ENCODE measurements at places on chromosomes 12 and 14. TPM values are rescaled to one million over a fixed set of nuclear protein-coding genes. Genes with fewer than 3 reads are reported as not detected.

SLC25A21 gene
- total RNA-seq = not detected

NUAK1 gene
- 54.4 TPM for total RNA-seq

VIPAS39 gene
- 13.8 TPM for total RNA-seq

HOXC9 gene
- 0.42 TPM for total RNA-seq

PELI2 gene
- 7.3 TPM for total RNA-seq

SLC35F4 gene
- total RNA-seq = not detected

KCNC2 gene
- total RNA-seq = not detected

KRT78 gene
- not detected for total RNA-seq

BCL11B gene
- 0.67 TPM for total RNA-seq

RPGRIP1 gene
- total RNA-seq = 0.80 TPM

NRXN3 gene
- 0.84 TPM for total RNA-seq

GRCh38 chr14:24377657-24378056 is 9.7 kb downstream of the NFATC4 start:
- no peak for DNase-seq

DNA sequence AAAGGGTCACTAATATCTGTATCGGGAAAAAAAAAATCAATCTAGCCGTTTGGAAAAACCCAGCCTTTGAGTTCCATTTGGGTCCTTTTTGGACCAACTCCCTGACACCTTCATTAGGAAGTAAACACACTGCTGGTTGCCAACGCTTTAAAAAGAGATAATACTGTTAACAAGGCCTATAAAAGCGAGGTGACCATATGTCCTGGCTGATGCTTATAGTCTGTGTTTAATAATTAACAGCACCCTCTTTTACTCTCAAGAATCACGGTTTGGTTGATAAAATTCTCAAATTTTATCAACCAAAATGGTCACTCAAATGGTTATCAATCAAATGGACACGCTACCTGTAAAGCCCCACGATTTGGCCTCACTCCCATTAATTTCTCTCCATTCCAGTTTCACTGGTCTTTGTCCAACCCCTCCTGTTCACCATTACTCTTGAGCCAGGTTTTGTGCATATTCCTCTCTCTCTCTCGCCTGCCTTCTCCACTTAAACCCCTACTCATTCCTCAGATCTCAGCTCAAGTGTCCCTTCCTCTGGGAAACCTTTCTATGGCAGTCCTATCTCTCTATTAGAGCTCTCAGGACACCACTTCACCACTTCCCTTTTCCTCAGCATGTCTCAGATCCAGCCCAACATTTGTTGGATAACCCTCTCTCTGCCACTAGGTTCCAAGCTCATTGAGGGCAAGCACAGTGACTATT is 9.5 kb downstream of the BTG1 start:
- DNase-seq = no peak

- DNase-seq = no peak
Observed at GRCh38 chr14:31118892-31119291, 88.7 kb downstream of the HECTD1 start.

DNA sequence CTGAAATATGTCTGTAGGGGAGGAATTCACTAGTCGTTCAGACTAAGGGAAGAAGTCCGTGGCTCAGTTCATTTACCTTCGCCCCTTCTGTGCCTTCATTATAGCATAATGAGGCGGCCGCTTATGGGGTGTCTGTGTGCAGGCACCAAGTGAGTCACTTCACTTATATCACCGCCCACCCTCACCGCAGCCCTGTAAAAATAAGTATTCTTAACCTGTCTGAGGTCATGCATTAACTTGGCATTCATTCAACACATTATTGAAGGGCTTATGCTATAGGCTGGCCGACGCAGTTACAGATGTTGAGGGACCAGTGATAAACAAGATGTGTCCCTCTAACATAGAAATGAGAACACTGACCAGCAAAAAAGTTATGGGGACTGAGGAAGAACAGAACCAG is 47.7 kb upstream of the PTCSC3 start:
- no peak for DNase-seq

DNA sequence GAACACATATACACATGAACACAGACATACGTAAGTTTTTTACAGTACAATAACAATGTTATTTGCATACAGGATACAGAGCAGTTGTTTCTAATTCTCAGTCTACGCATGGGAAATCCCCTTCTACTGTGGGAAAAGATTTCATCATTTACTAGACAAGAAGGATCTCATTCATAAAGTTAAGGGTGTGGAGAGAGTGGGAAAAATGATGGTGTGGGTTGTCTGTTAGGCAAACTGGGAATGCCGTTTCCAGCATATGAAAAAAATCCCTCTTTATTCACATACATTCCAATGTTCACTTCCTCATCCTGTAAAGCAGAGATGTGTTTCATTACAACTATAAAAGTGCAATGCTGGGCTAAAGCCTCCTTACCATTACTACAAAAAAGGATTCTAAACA is 120.9 kb downstream of the SINHCAF start:
- no peak for DNase-seq

DNA sequence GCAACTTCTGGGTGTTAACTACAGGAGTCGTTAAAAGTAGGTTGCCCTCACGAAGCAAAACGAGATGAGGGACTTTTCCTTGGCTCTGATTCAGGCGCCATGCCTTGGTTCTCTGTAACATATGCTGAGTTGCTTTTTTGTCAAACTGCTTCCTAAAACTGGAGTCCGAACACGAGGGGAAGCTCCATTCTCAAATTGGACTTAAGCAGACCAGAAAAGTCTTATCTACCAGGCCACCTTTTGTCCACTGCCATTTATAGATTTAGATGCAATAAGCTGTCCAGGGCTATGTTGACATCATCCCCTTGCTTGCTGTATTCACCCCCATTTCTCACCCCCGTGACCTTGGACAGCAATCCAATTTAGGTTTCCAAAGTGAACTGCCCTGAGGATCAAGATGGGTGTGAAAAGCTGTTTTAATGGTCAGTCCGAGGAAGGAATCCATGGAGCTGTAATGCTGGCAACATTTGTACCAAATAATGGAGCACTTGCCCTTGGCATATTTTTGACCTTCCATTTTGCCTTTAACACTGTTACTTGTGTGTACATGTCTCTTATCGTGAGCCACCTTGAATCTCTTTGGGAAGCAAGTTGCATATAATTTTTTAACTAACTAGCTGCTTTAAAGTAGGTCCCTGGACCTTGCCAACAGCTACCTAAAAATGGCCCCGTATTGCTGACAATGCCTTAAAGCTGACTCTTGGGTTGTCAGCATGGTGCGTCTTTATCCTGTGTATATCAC is 298.1 kb downstream of the EGLN3 start:
- no peak for DNase-seq

DNA sequence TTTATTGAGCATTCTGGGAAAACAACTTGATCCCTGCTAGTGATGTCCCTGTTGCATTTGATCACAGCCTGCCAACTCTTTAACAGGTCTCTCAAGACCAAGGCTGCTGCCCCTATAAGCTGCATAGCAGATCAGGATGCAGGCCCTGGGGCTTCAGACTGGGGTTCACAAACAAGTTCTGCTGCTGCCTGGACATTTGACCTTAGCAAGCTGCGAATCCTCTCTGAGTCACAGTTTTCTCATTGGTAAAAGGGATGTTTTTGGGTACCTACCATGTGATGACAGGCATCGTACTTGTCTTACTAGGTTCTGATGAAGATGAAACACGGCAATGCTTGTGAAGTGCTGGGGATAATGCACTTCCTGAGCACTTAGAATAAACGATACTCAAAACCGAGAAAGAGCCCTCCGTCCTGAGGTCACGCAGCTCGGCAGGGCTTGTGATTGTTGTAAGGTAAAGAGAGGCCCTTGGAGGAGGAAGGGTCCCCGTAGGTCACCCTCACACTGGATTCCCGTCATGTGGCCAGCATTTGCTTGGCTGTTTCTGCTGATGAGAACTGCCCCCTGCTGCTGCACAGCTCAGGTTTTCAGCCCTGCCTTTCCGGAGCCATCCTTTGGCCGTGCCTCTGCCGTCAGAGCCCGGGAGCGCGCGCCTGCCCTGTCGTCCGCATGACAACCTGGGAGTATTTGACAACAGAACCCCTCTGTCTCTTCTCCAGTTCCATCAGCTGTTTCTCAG is 39.1 kb downstream of the TSPAN9 start:
- no peak for DNase-seq

DNA sequence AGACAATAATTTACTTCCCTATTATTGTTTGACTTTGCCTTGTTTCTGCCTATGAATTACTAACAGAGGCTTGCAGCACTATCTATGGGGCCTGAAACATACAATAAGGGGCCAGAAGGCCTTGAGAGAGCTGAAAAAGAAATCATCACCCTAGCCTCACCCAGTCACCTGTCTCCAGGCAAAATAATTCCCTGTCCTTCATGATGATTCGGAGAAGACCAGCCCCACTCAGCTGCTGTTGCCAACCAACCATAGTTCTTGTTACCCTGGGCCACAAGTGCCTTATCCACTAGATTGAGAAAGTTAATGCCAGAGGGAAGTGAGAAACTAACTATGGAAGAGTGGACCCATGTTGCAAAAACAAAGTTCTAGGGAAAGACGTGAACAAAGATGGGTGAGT is 97.1 kb downstream of the ARF6 start:
- no peak for DNase-seq

- no peak for DNase-seq
Observed at GRCh38 chr14:75523771-75524171, 1.5 kb downstream of the BATF start.

DNA sequence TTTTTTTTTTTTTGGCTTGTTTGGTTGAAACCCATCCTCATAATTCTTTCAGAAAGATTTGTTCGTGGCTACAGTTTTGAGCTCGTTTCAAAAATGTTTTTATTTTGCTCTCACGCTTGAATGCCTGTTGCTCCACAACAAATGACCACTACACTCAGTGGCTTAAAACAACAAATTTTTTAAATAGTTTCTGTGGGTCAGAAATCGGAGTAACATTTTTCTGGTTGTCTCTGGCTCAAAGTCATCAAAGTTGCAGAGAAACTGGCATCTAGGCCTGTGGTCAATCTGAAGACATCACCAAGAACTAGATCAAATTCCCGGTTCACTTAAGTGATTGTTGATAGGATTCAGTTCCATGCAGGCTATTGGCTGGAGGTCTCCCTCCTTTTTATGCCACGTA is 560.0 kb downstream of the SNAPC1 start:
- no peak for DNase-seq

DNA sequence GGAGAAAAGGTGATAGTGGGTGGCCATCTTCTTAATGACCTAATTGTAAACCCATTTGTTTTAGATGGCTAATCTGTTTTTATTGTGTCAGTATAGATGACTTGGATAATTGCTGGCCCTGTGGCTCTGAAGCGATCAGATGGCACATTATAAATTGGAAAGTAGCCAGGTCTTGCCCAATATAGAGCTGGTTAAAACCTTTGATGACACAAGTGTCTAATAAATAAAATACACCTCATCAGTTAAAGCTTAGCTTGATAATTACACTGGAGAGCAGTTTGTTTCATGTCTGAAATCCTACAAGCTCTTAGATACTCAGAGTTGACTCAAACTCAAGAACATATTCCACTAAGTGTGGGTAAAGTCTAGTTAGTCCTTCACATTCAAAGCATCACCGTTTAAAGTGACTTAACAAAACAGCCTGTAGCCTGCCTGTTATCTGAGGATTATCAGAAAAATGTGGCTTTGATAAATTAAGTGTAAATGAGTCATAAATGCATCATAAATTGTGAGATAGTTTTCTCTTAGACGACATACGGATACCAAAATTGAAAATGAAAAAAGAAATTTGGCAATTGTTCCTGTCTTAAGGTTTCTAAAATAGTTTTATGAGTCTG is 280.9 kb downstream of the LRIG3 start:
- no peak for DNase-seq

- no peak for DNase-seq
Observed at GRCh38 chr14:50678163-50678562, 10.1 kb upstream of the SAV1 start.

GRCh38 chr14:34436118-34436905 is 25.7 kb downstream of the SPTSSA start:
- no peak for DNase-seq

GRCh38 chr14:29741909-29742401 is 185.7 kb downstream of the PRKD1 start:
- no peak for DNase-seq

GRCh38 chr12:133129368-133130037 is 571 bp downstream of the ZNF891 start:
- DNase-seq = no peak

DNA sequence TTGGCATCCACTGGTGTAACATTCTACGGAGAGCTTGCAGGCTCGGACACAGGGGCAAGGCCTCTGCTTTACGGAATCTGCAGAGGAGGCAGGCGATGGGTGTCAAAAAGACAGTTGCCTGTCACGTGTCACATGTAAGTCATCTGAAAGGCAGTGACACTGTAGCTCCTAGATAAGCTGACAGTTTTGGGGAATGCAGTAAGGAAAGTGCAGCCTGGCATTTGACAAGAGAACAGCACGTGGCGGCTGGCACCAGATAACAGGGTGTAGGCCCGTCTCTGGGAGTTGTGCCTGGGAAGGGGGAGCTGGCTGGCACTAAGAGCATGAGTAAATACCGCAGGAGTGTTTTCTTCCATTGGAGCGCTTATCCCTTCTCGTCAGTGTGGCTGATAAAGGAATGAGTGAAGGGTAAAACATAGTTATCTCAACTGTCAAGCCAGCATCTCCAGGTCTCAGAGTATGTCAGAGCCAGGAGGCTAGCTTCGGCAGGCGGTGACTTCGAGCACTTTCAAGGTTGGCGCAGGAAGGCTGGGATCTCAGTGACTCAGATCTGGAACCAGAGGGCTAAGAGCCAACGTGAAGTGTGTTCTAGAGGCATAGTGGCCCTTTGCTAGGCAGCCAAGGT is 26.1 kb downstream of the ADCK1 start:
- DNase-seq = no peak

DNA sequence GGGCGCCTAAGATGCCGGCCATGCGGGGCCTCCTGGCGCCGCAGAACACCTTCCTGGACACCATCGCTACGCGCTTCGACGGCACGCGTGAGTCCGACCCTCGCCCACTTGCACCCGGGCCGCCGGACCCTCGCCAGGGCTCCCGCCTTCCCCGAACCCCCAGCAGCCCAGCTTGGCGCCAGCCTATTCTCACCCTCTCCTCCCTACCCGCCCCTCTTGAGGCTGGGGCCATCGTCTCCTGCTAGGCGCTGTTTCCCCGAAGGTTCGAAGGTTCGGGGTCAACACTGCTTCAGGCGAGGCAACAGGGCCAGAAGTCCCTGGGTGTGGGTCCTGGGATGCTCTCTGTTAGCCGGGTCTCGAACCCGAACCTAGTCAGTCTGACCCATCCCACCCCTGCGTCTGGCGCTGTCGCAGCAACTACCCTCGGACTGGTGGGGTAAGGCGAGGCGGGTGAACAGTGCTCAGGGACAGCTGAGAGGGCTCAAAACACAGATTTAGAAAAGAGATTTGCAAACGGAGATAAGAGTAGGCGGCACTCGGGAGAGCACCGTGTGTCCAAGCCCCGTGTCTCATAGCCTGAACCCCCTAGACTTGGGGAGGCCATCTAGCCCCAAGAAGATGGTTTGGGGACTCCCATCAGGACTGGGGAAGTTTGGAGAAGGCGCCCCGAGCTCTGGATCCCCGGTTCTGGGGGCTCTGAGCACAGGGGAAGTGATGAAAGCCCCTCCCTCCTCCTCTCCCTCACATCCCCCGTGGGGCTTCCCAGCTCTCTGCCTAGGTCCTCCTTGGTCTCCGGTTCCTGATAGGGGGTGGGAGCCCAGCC is 787 bp downstream of the KCNH3 start:
- peak; percentile 85 for DNase-seq

- no peak for DNase-seq
Observed at GRCh38 chr12:93403988-93404803, 26.5 kb downstream of the NUDT4 start.

GRCh38 chr12:124754491-124754890 is 109.2 kb downstream of the SCARB1 start:
- DNase-seq = no peak

- DNase-seq = no peak
Observed at GRCh38 chr14:94123868-94124267, 5.5 kb downstream of the IFI27L2 start.

- no peak for DNase-seq
Observed at GRCh38 chr14:92012121-92012748, 27.6 kb downstream of the TRIP11 start.

Data from mesenteric fat pad (tissue), 1 donor.